Lung microvascular endothelial cell (primary cell): ENCODE measurements at places on chromosomes 2 and 18. TPM values are rescaled to one million over a fixed set of nuclear protein-coding genes. Genes with fewer than 3 reads are reported as not detected.
A peak's percentile ranks its signal among the peaks of the same experiment; 100 is the strongest.

DNA sequence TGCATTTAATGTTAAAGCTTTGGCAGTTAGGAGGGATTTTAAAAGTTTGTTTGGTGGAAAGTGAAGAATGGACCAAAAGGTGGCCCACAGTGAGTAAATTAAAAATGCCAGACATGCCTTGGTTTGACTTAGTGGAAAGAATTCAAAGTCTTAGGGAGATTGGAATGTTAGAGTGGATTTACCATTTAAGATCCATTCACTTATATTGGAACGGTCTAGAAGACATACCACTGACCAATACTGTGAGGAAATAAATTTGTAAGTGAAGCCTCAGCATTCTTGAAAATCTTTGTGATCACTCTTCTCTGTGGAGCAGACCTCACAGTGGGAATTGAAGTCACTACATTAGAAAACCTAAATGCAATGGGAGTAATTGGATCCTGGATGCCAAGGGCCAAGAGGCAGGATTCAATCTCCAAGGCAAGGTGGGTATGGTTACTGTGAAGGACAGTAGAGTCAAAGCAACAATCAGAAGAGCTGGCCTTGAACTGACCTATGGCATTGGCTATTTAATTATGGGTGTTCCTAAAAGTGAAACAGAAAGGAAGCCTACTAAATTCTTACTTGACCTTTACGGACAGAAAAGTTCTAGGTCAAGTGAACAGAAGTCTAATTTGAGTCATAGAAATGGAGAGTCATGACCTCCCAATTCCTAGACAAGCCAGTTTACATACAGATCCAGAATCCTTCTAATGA is 40.2 kb upstream of the VRK2 start:
- no peak for DNase-seq

- DNase-seq, result no peak
Measured at GRCh38 chr2:54668711-54669110, 54.8 kb upstream of the EML6 start.

Gene SCYGR7
- total RNA-seq, result not detected in 2 replicates

DNA sequence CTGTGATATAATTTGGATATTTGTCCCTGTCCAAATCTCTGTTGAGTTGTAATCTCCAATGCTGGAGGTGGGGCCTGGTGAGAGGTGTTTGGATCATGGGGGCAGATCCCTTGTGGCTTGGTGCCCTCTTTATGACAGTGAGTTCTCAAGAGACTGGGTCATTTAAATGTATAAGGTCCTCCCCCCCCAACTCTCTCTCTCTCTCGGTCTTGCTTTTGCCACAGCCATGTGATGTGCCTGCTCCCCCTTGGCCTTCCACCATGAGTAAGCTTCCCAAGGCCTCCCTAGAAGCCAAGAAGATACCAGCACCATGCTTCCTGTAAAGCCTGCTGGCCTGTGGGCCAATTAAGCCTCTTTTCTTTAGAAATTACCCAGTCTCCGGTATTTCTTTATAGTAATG is 58.6 kb downstream of the FN1 start:
- DNase-seq, result no peak

DNA sequence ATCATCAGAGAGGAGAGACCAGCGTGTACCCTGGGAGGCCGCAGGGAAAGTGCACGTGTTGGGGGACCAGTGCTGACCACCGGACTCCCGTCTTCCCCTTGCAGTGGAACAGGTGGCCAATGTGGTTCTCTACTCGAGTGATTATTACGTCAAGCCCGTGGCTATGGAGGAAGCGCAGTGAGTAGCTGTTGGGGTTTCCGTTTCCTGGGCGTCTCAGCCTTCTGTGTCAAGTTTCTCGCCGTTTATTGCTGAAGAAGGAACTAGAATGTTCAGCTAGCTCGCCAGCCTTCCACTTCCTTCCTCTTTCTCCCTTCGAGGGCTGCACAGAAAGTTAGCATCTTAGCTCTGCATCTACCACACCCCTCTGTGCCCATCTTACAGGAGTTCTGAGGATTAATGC is 22.8 kb upstream of the DGKD start:
- no peak for DNase-seq

Gene FRZB
- total RNA-seq, result 0.22 and 0.79 TPM in 2 replicates

- DNase-seq, result peak; percentile 14
Measured at GRCh38 chr18:3481696-3482210, 31.8 kb downstream of the TGIF1 start.
